Mammary epithelial cell (primary cell): ENCODE measurements at places on chromosomes 3 and 15. TPM values are rescaled to one million over a fixed set of nuclear protein-coding genes. Genes with fewer than 3 reads are reported as not detected.
A peak's percentile ranks its signal among the peaks of the same experiment; 100 is the strongest.

- no peak for DNase-seq
These were observed 144.9 kb downstream of the MEGF11 start for GRCh38 chr15:66108483-66109265.

The HYPK gene
- 20.2 and 22.7 TPM in 2 replicates for total RNA-seq

The GPR62 gene
- total RNA-seq: not detected

DNA sequence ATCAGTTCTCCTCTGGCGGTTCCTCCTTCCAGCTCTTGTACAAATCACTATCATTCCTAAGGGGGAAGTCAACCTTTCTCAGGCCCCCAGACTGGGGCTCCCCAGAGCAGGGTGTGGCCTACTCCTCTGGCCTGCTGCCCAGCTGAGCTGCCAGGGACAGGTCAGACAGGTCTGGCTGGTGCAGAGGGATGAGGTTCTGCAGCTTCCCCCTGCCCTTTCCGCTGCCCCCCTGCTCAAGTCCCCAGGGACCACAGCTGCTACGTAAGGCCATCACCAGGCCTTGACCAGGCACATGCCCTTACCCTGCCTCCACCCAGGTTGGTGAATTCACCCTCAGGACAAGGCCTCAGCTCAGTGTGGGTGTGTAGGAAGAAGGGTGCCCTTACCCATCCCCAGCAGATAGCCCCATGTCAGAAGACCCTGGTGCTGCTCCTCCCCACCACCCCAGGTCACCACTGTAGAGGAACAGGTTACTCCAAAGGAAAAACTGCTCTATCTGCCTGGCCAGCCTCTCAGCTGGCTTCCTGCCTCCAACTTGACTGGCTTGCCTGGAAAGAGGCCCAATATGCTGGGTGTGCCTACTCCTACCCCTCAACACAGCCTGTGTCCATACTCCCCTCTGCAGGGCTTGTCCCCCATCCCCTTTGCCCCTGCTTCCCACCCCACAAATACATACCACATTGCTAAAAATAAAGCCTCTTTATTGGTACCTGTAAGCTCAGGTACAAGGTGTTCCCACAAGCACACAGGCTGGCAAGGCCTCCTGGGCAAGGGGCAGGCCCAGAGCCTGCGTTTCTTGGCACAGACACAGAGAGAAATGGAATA, 12.0 kb downstream of the CSRNP1 start:
- peak; percentile 84 for DNase-seq

- DNase-seq: no peak
These were observed 200.7 kb downstream of the TJP1 start for GRCh38 chr15:29621616-29622015.

DNA sequence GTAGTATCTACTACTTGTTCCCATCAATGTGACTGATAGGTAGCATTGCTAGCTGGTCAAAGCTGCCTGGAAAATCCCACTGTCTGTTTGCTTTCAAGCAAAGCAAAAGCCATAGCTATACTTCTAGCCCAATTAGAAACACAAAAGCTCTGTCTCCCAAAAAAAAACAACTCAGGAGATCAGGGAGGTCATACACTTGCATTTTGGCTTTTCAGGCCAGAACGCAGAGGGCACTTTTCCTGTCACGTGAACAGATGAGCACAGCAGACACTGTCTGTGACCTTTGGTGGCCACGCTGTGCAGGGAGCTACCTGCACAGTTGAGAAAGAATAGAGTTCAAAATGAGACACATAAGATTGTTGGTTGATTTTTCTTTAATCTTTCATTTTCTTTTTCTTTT, 441.7 kb upstream of the PDZRN3 start:
- DNase-seq: no peak

The FBXL2 gene
- 40.8 TPM for total RNA-seq

GRCh38 chr3:11910971-11911531, 64.4 kb upstream of the TAMM41 start:
- DNase-seq: no peak

DNA sequence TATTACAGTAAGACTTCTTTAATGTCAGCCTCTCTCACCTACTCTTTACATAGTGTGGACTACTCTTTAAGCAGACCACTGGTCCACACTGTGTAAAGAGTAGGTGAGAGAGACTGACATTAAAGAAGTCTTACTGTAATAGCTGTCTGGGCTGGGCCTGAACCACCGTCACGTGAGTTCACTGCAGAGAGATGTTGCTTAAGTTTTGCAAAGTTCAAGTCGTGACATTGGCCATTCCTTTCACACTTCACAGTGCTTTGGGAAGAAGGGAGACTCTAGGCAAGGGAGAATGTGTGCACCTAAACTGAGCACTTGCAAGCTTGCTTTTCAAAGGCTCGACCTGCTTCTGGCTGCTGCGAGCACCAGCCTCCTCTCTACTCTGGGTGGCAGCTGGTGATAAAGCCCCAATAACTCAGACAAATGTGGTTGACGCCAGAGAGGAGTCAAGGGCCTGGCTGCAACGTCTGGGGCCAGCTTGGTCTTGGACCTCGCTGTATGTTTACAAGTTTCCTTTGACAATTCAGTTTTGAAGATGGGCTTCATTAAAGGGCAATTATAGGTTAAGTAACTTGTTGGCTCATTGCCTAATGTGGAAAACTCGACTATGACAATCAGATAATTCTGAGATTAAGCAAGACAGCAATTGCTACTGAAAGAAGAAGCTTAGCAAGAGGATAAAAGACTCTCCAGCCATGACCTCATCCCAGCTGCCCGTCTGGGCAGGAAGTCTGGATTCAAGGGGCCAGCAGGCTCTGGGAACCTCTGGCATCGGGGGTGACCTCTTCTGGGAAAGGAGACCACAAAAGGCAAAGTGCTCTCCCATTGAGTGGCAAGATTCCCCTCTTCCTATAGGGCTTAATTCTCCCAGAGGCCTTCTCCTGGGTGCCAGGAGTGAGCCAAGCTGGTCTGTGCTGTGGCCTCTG, 242.1 kb upstream of the TLE3 start:
- no peak for DNase-seq

The P2RY1 gene
- not detected in 2 replicates for total RNA-seq

The ANKRD63 gene
- not detected in 2 replicates for total RNA-seq

The RBP2 gene
- total RNA-seq: not detected

DNA sequence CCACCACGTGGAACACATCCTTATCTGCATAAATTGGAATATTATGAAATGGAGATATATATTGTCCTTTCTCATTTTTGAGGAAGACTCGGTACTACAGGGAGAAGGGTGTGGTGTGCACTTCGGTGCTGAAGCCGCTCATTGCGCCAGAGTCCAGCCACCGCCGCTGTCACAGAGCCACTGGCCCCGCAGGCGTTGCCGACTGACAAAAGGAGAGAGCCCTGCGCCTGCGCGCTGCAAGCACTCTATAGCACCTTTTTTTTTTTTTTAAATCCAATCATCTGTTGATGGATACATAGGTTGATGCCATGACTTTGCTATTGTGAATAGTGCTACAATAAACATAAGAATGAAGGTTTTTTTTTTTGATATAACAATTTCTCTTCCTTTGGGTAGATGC, 130.0 kb upstream of the TBC1D5 start:
- DNase-seq: no peak

DNA sequence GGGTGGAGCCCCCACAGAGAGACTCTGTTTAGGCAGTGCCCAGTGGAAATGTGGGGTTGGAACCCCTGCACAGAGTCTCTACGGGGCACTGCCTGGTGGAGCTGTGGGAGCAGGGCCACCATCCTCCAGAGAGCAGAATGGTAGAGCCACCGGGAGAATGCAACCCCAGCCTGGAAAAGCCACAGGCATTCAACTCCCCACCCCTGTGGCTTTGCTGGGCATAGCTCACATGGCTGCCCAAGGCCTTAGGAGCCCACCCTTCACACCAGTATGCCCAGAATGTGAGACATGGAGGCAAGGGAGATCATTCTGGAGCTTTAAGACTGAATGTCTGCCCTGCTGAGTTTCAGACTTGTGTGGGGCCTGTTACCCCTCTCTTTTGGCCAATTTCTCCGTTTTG, 19.0 kb upstream of the CHCHD6 start:
- no peak for DNase-seq

The CFAP100 gene
- not detected for total RNA-seq

The ECE2 gene
- total RNA-seq: 0.33 TPM

The GOLGA8T gene
- total RNA-seq: not detected

The SLC12A8 gene
- 12.5 and 14.2 TPM in 2 replicates for total RNA-seq

The SPINT1 gene
- total RNA-seq: 154 and 159 TPM in 2 replicates

The BFSP2 gene
- not detected for total RNA-seq

DNA sequence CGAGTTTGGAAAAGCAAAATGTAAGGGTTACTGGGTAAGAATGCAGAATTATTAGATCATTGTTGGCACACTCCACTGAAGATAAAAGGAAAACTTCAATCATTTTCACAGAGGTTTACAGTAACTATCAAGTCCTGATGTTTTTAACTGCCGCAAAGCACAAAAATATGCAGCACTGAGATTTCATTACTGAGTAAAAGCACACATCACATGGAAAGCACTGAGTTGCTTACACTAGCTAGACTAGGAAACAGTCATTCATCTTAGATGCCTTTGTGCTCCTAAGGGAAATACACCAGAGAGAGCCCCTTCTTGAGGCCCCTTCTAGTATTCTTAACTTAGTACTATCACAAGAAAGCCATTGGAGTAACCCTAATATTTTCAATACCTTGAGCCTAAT, 11.8 kb upstream of the P2RY1 start:
- no peak for DNase-seq

DNA sequence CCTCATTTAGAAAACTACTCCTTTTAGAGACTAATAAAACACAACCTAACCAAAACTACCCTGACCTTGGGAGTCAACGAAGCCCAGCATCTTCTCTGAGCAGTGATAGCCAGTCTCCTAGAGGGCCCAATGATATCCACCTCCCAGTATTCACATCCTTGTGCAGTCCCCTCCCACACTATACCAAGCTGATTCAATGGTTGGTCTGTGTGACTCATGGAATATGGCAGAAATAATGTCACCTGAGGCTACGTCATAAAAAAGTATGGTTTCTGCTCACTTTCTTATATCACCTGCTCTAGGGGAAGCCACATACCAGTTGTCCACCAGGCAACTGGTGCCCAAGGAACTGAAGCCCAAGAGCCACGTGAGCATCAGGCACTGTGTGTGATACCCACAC, 21.4 kb upstream of the USF3 start:
- no peak for DNase-seq

DNA sequence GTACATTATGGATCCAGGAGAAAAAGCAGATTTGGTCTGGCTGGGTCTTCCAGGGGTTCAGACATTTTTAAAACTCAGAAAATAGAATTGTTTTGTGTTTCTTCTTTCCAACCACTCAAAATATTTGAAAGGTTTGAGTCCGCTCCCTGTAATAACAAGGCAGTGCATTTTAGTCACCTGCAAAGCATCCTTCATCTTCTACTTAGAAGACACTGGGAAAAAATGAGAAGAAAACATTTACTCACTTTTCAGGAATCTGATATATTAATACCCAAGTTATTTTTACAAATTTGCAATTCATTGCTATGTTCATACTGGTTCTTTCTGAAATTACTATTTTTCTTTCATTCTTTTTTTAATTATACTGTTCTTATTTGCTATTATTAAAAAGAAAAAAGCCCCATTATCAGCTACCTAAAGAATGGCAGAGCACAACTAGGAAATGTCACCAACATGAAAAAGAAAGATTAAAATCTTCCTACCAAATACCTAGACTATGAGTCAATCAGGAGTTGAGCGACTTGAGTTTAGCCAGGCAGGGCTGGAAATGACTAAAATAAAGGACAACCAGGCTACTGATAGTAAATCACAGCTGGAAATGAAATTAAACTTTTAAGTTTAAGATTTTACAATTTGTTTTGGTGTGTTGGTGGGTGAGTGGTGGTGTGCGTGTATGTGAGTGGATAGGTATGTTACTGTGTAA, 280.3 kb upstream of the THBS1 start:
- peak; percentile 49 for DNase-seq

DNA sequence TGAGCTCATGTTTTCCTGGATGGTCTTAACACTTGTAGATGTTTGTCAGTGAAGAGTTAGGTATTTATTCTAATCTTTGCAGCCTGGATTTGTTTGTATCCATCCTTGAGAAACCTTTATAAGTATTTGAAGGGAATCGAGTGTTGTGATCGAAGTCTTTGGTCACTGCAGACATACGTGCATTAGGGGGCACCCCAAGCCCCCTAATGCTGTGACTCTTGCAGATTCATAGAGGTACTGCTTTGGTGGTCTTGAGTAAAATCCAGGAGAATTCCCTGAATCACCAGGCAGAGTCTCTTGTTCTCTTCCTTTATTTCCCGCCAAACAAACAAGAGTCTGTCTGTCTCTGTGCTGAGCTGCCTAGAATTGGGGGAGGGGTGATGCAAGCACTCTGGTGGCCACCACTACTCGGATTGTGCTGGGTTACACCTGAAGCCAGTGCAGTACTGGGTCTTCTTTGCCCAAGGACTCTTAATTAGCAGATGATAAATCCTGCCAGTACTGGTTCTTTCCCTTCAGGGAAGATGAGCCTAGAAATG, 170.5 kb upstream of the POU1F1 start:
- DNase-seq: no peak

- no peak for DNase-seq
These were observed 102.0 kb upstream of the TSC22D2 start for GRCh38 chr3:150306083-150306482.

The RGMA gene
- 0.83 TPM for total RNA-seq

The KLHL40 gene
- not detected for total RNA-seq

DNA sequence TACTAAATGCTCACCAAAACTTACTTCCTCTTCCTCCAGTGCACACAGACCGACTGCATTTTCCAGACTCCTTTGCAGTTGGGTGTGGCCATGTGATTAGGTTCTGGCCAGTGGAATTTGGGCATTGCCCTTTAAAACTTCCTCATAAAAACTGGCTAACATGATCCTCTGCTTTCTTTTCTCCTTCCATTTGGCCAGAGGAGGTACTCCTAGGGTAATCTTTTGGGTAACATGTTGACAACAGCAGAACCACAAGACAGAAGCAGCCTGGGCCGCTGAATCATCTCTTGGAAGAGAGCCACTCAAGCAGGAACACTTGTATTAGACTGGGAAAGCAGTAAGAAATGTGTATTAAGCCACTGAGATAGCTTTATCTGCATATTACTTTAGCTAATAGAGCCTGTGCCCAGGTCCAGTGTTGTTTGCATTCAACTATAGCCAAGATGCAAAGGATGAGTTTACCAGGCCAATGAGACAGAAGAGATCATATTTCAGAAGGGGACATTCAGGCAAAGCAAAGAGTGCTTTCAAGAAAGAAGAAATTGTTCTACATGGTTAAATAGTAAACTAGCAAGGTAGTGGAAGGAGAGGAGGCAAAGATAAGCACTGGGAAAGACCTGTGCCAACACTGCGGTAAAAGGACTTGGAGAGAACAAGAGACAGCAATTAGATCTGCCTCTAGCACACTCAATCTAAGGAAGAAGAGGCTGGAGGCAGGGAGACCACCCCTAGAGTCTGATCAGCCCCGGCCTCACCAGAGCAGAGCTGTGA, 79.8 kb downstream of the PLCH1 start:
- DNase-seq: peak; percentile 69

DNA sequence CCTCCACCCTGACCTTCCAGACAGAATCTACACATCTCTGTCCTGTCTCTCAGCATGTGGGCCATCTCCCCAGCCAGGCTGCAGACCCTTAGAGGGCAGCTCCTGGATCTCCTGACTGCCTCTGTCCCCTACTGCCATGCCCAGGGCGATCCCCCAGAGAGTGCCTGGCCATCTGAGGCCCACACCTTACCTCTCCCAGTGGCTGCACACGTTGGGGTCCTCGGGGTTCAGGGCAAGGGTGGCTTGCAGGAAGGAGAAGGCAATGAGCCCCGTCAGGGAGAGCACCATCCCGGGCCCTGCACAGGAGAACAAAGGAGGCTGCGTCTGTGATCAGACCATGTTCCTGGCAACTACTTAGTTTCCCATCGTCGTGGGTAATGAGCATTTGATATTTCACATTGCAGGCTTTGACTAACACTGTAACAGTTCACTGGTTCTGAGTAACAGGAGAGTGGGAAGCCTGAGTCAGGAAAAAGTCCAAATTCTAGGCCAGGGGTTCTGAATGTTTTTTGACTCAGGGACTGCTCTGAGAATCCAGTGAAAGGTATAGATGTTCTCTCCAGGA, 125.4 kb downstream of the MEGF11 start:
- DNase-seq: no peak

The ZSCAN2 gene
- 5.0 and 5.1 TPM in 2 replicates for total RNA-seq
